ENCODE measurements at places on chromosomes 7 and 10. TPM values are rescaled to one million over a fixed set of nuclear protein-coding genes. Genes with fewer than 3 reads are reported as not detected.

Gene SLC26A3
- total RNA-seq, result not detected

Gene AZGP1
- 0.13 TPM for total RNA-seq

Gene NPY4R
- 43.6 TPM for total RNA-seq

Gene ANKRD1
- 40.5 TPM for total RNA-seq

Gene ZPBP
- total RNA-seq, result not detected

Gene CDHR1
- 0.14 TPM for total RNA-seq

Gene ERVW-1
- not detected for total RNA-seq

Gene NODAL
- not detected for total RNA-seq

Data from A549 treated with Mapracorat at 1 μM for 4 hours (cell line).